ENCODE measurements at places on chromosomes 6 and 20.

- no peak for DNase-seq
These were observed 450.3 kb upstream of the MAN1A1 start for GRCh38 chr6:119799596-119800509.

DNA sequence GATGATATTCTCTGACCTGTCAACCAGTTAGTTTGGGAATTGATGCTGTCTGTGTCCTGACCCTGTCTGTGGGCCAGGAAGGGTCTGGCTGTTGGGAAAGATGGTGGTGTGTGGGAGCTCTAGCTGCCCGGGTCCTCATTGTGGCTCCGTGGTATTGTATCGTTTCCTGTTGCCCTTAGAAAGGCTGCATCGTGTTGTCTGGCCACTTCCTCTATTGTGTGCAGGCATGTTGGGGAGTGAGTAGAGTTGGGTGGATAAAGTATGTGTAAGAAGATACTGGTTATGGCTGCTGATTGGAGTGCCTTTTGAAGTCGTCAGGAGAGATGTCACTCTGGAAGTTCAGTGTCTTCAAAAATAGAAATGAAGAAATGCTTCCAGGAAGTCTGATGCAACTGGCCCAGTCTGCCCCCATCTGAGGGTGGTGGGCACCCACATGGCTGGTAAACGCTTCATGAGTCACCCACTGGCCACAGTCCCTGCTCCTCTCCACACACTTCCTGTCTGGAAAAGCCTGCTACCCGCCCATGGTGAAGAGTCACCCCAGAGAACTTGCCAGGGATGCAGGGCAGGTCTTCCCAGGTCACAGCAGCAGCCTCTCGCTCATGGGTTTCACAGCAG lies 27.9 kb downstream of the PPARD start:
- DNase-seq: peak; percentile 51

GRCh38 chr6:80932359-80932758 lies 820.1 kb downstream of the TENT5A start:
- no peak for DNase-seq

- no peak for DNase-seq
These were observed 25.1 kb downstream of the NEDD9 start for GRCh38 chr6:11207199-11207968.

GRCh38 chr6:131101911-131102680 lies 33.2 kb upstream of the AKAP7 start:
- no peak for DNase-seq

DNA sequence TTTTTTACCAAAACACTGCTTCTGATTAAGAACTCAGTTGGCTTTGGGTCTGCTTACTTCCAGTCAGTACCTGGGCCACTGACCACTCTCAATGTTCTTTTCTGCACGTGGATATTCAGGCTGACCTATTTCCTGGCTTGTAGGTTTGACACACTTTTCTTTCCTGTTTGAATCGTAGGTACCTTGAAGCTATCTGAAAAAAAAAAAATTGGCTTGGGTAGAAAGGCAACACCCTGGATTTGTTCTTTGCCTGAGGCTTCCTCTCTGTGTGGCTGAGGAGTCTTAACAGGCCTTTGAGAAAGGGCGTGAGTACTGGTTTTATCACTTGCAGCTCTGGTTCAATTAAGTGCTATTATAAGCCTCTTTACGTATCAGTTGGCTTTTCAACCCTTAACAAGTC lies 60.6 kb upstream of the IL20RA start:
- no peak for DNase-seq

DNA sequence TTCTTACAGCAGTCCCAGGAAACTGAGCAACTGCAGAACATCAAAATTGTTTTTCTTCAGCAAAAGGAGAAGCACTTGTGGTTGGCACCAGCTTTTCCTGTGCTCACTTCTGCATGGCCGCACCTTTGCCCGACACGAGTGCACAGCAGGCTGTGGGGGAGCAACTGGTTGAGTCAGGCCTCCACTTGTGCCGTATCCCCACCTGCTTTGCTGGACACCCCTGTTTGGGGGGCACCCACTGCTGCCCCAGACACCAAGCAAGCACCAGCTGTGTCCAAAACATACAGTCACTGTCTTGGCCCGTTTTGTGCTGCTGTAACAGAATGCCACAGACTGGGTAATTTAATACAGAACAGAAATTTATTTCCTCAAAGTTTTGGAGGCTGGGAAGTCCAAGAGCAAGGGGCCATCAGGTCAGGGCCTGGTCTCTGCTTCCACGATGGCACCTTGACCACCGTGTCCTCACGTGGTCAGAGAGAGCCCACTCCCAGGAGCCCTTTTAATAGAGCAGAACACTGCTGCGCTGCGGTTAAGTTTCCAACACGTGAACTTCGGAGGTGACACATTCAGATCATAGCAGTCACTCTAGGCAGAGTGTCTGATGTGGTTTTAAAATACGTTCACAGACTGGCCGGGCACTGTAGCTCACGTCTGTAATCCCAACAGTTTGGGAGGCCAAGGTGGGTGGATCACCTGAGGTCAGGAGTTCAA lies 8.7 kb upstream of the GMEB2 start:
- peak; percentile 86 for DNase-seq

DNA sequence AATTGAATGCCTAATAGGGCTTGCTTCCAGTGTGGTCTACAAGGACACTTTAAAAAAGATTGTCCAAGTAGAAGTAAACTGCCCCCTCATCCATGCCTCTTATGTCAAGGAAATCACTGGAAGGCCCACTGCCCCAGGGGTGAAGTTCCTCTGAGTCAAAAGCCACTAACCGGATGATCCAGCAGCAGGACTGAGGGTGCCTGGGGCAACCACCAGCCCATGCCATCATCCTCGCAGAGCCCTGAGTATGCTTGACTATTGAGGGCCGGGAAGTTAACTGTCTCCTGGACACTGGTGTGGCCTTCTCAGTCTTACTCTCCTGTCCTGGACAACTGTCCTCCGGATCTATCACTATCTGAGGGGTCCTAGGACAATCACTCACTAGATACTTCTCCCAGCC lies 411.5 kb downstream of the TENT5A start:
- DNase-seq: no peak

DNA sequence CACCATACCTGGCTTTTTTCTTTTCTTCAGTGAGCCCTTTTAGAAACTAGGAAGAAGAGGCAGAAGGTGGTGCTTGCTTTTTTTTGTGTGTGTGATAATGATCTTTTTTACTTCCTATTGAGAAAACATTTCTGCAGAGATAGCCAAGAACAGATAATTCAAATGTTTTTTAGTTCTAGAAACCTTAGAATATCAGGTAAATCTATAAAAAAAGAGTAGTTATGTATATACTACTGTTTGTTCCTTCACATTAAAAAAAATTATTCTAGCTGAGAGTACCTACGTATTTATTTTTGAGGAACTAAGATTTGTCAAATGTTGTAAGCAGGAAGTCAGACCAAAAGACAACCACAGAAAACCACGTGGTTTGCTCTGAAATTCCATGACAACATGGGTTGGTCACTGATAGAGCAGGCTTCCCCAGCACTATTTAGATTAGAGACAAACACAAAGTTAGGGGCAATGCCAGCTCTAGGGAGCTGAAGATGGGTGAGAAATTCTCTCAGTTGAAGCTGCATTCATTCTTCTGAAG lies 12.8 kb downstream of the STK4 start:
- DNase-seq: peak; percentile 79

GRCh38 chr6:80280262-80281010 lies 174.0 kb downstream of the BCKDHB start:
- no peak for DNase-seq

- no peak for DNase-seq
These were observed 112.0 kb downstream of the ATXN1 start for GRCh38 chr6:16649241-16649640.

GRCh38 chr6:145813285-145814034 lies 1.1 kb downstream of the FBXO30 start:
- DNase-seq: no peak

DNA sequence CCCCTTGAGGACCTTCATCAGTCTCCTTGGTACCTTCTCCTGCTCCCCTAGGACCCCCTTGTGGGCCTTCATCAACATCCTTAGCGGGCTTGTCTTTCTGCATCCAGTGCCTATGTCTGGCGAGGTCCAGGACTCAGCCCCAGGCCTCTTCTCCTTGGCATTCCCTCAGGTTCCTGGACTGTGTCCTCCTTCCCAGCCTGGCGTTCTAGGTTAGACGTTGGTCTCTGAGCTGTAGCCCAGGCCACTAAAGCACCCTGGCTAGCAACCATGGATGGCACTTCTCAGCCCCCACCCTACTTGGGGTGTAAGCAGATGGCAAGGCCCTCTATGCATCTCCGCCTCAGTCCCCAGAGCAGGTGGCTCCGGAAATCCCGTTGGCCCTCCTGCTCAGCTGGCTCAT lies 51.5 kb upstream of the NNAT start:
- DNase-seq: no peak

DNA sequence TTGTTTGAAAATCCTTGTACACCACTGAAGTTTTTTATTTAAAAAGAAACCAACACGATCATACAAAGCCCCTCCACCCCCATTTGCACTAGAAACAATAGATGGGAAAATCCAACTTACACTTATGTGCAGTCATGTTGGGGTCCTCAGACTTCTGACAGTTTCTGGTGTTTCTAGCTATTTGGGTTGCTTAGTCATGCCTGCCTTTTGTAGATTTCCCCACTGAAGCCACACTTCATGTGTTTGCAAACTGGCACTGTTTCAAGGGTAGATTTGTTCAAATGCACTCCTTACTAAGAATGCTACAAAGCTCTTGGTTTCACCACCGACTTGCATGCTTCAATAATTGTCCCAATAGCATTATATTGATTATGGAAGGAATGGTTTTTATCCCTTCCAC lies 1.5 kb downstream of the SH3BGRL2 start:
- no peak for DNase-seq

DNA sequence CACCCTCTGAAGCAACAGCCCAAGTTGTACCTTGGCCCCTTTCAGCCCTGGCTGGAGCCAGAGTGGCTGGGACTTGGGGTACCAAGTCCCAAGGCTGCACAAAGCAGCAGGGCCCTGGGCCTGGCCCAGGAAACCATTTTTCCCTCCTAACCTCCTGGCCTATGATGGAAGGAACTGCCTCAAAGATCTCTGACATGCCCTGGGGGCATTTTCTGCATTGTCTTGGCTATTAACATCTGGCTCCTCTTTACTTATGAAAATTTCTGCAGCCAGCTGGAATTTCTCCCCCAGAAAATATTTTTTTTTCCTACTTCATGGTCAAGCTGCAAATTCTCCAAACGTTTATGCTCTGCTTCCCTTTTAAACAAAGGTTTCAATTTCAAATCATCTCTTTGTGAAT lies 269.4 kb upstream of the CDYL start:
- DNase-seq: no peak

- no peak for DNase-seq
These were observed 587 bp downstream of the IP6K3 start for GRCh38 chr6:33746036-33746600.

DNA sequence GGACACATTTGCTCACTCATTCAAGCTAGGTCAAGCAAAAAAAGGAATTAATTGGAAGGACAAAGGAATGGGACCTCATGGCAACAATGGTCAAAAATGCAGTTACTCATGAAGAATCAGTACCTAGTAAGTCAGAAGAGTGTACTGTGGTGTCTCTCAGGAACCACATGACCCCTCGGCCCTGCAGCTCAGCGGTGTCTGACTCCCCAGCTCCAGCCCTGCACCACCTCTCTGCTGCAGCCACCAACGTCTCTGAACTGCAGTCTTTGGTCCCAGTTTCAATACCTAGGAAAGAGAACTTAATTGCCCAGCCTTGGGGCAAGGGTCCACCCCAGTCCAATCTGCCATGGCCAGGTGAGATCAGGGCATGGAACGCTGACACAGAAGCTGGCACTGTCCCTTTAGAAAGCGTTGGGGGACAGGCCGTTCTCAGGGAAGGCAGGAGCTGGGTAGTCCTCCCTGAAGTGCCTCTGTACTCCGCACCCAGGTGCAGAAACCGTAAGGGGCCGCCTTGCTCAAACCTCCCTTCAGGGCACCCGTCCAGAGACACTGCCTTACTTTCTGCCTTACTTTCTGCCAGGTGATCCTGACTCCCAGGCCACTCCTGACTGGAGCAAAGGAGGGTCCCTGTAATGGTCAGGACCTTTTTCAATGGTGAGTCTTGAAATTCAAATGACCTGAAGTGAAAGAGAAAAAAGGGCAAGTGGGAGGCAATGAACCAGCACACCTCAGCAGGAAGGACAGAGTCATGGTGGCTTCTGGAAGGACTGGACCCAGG lies 13.2 kb upstream of the NELFCD start:
- no peak for DNase-seq

DNA sequence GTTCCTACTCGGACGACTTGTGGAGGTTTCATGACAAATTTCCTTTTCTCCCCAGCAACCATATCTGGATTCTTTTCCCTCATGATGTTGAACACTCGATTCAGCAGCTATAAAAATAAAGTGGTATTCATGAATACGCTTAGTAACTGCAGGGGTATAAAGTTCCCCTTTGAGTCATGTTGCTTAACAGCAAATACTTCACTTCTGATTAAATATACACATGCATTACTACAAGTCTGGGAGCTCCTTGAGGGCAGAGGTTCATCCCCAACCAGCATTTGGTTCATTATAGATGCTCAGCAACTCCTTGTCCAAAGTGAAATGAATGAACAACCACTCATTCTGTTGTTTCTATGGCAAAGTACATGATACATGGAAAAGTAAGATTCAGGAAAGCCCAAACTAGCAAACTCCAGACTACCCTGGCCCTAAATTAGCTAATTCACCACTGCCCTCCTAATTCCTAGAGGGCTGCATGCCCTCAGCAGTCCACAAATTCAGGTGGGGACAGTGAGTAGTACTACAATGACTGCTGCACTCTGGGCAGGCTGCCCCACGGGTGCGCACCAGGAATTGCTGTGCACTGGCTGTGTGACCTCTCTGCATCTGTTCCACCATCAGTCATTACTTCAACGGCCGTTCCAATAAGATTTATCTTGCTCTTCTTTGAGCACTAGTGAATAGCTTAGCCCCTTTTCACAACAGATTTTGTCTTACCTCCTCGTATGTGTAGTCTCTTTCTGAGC lies 15.2 kb downstream of the EIF2S2 start:
- DNase-seq: no peak

- DNase-seq: no peak
These were observed 295.5 kb upstream of the FLRT3 start for GRCh38 chr20:14632906-14633305.

GRCh38 chr6:95209074-95209473 lies 368.3 kb upstream of the MANEA start:
- DNase-seq: no peak
